ENCODE measurements at places on chromosomes 3 and 15.

DNA sequence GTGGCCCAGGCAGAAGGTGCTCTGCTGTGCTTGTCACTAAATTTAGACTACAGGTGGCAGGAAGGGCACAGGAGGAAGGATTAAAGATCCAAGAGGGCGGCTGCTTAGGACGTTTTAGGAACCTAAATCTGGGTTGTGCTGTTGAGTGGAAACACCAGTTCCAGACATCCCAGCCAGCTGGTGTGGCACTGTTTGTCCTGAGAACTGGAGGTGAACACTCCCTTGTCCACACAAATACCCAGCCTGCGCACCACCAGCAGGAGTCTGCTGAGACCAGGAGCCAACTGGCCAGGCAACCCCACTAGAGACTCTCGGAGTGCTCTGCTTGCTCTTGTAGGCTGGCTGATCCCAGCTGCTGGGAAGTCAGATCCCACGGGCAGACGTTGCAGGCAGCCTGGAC, 30.3 kb upstream of the UACA start:
- DNase-seq: no peak

DNA sequence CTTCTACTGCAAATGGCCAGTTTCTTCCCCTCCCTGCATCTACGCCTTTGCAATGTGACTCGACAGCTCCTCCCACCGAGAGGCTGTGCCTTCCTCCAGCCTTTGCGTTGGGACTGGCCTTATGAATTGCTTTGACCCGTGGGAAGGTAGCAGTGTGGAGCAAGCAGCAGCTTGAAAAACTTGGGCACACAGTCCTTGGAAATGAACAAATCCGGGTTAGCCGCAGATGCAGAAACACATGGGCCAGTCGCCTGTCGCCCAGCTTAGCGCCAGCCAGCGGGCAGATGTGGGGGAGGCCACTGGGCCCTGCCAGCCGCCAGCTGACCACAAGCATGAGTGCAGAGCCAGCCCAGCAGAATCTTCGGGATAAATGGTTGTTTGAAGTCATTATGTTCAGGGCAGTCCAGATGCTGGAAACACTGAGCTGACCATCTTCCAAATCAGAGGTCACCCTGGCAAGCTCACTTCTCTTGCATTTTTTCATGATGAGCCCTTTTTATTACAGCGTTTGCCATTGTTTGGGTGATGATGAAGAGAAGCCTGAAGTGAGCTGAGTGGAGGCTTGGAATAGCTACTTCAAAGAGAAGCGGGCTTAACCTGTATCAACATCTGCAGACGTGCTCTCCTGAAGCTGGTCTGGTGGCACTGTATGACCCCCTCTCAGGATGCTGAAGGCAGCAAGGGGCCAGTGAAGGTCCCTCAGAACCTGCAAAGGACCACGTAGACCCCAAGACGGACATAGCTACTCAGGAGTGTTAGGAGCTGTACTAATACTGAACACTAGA, 9.8 kb downstream of the SELENOS start:
- no peak for DNase-seq

GRCh38 chr3:156680243-156680914, 6.0 kb downstream of the TIPARP start:
- no peak for DNase-seq

DNA sequence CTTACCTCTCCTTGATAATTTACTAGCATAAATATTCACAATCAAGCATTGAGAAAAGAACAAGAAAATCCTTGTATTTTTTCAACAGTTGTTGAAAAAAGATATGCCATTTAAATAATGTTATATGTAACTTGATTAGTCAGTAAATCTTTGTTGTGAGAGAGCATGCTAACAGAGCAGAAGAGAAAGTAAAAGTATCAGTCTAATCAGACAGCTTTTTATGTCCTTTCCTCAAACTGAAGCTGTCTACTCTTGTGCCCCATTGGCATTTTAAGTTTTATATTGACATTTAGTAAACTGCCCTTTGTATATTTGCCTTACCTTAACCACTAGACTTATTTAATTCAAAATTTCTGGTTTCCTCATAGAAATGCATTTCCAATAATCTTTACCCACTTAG, 668.7 kb downstream of the OTOL1 start:
- no peak for DNase-seq

DNA sequence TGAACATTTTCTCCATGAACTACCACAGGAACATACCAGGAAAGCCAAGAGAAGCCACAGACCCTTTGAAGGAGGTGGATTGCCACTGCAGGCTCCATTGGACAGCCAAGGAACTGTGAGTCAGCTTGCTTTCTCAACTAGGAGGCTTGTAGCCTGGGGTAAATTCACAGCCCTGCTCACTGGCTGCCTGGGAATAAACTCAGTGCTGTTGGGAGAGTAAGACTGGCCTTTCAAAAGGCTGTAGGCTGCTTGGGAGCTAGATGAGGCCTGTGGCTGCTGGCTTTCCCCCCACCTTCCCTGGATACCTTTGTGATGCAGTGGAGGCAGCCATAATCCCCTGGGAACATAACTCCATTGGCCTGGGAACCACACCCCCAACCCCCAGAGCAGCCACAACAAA, 223.5 kb upstream of the RBMS3 start:
- no peak for DNase-seq

DNA sequence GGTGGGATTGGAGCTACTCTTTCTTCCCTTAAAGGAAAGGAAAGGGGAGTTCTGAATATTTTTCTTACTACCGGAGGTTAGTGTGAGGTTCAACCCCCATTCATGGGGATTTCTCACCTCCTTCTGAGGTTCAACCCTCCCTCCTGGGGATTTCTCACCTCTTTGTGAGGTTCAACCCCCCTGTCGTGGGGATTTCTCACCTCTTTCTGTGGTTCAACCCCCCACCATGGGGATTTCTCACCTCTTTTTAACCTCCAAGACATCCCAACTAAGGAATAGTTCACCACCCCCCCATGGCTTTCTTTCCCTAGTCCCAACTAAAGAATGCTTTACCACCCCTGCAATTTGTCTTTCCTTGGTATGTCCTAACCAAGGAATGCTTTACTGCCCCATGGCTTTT, 520.3 kb downstream of the EDEM1 start:
- no peak for DNase-seq

GRCh38 chr3:71859123-71859519, 74.2 kb upstream of the PROK2 start:
- peak; percentile 30 for DNase-seq

DNA sequence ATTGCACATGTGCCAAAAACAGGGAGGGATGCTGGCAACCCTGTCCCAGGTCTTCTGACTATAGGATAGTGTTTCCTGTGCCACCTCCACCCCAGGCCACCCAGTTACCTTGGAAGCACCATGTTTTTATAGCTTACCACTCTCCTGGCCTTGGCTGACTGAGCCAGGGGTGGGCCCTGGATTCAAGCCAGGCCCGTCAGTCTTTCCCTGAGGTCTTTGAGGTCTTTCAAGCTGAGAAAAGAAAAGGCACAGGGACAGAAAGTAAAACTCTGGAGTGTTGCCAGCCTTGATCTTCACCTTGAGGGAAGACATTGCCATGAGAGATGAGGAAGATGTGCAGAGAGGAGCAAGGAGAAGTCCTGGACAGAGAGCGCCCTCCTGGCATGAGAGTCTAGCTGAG, 46.3 kb downstream of the SYNM start:
- no peak for DNase-seq

- no peak for DNase-seq
Measured at GRCh38 chr3:187265461-187265955, 26.0 kb downstream of the MASP1 start.

DNA sequence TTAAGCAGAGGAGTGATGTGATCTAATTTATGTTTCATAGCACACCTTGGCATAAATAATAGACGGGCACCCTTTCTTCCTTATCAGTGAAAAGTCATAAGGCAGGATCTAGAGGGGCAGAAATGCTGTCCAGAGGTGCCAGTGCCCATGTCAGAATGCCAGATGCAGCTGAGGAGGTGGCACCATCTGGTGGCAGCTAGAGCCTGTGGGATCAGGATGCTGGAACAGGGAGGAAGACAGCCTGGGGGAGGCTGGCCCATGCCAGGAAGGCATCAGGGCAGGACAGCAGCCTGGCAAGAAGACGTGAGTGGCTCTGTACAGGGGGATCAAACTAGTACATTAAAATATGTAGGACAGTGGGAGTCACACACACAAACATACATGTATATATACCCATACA, 16.5 kb downstream of the MYH15 start:
- no peak for DNase-seq

DNA sequence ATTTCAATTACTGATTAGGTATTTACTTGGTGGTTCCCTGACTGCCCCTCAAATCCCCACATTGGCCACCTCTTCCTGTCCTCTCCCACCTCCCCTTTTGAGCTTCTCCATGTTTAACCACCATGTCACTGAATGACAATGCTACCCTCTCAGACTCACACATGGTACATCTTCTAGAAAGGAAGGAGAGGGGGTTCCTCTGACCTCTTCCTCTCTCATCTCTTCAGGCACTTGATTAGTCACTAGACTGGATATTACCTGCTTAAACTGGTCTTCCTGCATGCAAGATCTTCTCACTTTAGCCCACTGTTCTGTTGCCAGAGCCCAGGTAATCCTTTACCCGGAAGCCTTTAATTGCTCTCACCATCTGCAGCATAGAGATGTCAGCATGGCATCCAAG, 64.9 kb downstream of the DIPK2A start:
- no peak for DNase-seq

- no peak for DNase-seq
Measured at GRCh38 chr3:66592016-66592761, 91.4 kb upstream of the LRIG1 start.

DNA sequence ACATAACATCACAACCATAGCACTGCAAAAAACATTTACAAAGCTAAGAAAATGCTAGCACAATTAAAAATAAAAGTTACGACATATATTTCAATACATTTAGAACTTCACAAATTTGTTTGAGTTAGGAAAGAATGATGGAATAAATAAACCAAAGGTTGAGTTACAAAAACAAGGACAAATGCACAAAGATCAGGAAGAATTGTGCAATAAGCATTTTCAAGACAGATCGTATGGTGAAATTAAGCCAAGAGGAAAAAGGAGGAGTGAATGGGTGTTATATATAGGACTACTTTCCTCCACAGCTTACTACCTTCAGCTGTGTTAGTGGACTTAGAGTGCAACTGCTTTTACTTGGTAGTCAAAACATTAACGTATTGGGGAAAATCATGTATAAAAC, 5.9 kb upstream of the CTXN2 start:
- no peak for DNase-seq

GRCh38 chr15:41104234-41104633, 11.8 kb downstream of the INO80 start:
- DNase-seq: no peak

GRCh38 chr3:112629425-112629824, 11.5 kb downstream of the CCDC80 start:
- DNase-seq: no peak

- DNase-seq: no peak
Measured at GRCh38 chr3:31768479-31769125, 212.5 kb downstream of the OSBPL10 start.

GRCh38 chr15:40845511-40846284, 1.9 kb downstream of the SPINT1 start:
- DNase-seq: no peak

DNA sequence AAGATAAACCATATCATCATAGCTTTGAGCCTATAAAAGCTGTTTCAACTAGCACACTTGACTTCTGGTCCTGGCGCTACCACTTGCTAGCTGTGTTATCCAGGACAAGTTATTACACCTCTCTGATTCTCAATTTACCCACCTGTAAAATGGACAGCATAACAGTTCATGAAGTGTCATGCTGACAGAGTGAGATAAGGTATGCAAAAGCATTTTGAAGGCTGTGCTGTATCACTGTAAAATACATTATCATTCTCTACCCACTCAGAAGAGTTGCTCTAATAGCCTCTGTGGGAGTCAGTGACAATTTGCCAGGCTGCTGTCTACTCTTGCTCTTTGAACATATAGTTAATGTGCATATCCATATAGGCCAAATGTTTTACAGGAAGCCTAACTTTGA, 93.0 kb downstream of the SSR3 start:
- DNase-seq: no peak

DNA sequence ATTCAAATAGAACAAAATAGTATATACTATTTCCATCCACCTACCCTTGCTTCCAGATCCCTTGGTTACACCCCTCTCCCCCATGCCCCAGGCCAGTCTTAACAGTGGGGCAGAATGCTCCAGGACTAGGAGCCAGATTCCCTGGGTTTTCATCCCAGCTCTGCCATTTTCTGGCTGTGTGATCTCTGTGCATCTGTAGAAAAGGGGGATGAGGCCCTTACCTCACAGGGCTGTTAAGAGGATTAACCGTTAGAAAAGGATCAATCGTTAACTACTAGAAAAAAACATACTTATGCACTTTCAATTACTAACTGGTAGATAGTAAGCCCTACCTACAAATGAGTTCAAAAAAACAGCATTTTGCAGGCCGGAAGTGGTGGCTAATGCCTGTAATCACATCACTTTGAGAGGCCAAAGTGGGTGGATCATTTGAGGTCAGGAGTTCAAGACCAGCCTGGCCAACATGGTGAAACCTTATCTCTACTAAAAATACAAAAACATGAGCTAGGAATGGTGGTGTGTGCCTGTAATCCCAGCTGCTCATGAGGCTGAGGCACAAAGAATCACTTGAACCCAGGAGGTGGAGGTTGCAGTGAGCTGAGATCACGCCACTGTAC, 11.7 kb downstream of the EBLN2 start:
- DNase-seq: no peak

GRCh38 chr3:172770382-172770781, 19.9 kb downstream of the ECT2 start:
- DNase-seq: no peak

GRCh38 chr3:32484436-32484835, 18.2 kb downstream of the CMTM6 start:
- no peak for DNase-seq

- no peak for DNase-seq
Measured at GRCh38 chr3:108438542-108438941, 71.9 kb downstream of the MYH15 start.

DNA sequence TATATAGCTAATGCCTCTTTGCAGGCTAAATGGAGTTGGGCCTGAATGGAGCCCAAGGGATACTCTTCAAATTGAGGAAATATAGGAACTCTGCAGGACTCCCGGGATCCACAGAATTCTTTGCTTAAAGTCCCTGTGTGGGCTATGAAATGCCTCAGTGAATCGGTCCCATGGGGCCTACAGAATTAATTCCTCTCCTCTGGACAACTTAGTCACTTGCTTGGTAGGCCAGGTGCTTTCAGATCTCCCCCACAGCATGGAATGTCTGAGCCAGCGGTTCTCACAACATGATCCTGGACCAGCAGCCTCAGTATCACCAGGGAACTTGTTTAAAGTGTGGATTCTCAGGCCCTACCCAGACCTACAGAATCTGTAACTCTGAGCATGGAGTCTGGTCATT, 15.1 kb upstream of the PRICKLE2 start:
- no peak for DNase-seq

GRCh38 chr15:80777826-80778620, 1.1 kb upstream of the CEMIP start:
- no peak for DNase-seq

GRCh38 chr3:86562090-86562489, 428.9 kb downstream of the VGLL3 start:
- no peak for DNase-seq

Measured in NCI-H1048 (cell line).